ENCODE measurements at places on chromosomes 12 and 14. TPM values are rescaled to one million over a fixed set of nuclear protein-coding genes. Genes with fewer than 3 reads are reported as not detected.

DNA sequence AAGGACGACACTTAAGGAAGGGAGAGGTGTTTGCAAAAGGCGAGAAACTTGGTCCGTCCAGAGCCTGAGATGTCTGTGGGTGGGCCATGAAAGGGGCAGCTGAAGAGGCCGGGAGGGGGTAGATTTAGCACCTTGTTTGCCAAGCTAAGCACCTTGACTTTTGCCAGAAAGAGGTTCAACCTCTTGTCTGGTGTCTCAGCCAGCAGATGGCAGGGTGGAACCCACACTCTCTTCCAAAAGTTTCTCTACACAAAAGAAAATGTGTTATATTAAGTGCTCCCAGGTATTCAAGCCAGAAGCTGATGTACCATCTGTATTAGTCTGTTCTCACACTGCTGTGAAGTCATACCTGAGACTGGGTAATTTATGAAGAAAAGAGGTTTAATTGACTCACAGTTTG is 69.9 kb downstream of the SUDS3 start:
- no peak for DNase-seq

GRCh38 chr12:131929581-131930456 is 743 bp downstream of the PUS1 start:
- DNase-seq, result peak; percentile 66

DPF3 gene
- total RNA-seq, result 4.1 TPM

GRCh38 chr14:94170136-94170535 is 4.0 kb upstream of the PPP4R4 start:
- no peak for DNase-seq

ERG28 gene
- total RNA-seq, result 16.0 TPM

- no peak for DNase-seq
Observed at GRCh38 chr12:47725893-47726292, 603 bp upstream of the ENDOU start.

GRCh38 chr14:94677747-94678146 is 65.6 kb downstream of the SERPINA3 start:
- DNase-seq, result no peak

TBX5 gene
- not detected for total RNA-seq

- peak; percentile 65 for DNase-seq
Observed at GRCh38 chr12:49346659-49347310, at the start of gene DNAJC22. TSS of gene DNAJC22 (plus strand) at chr12:49346888. CDS start at chr12:49348873, 1,985 bp downstream.

CIROP gene
- total RNA-seq, result not detected

DNA sequence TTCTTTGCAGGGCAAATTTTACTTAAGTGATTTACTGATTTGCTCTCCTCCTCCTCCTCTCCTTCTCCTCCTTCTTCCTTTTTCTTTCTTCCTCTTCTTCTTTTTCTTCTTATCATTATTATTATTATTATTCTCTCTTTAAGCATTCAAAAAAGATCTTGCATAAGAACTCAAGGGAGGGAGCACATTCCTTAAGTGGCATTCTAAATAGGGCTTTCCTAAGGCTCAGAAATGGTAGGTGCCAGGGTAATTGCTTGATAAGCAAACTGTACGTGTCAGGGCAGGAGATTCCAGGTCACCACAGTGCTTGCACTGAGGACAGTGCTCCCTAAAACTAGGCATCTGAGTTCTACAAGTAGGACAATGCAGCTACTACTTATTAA is 92.4 kb downstream of the SPTSSA start:
- no peak for DNase-seq

GARIN6 gene
- total RNA-seq, result not detected

GRCh38 chr14:92164958-92165357 is 43.2 kb downstream of the CPSF2 start:
- no peak for DNase-seq

- no peak for DNase-seq
Observed at GRCh38 chr12:28425526-28425925, 235.3 kb downstream of the CCDC91 start.

PTGES3 gene
- 217 TPM for total RNA-seq

TMEM63C gene
- total RNA-seq, result 1.4 TPM

GRCh38 chr12:3803865-3804472 is 51.1 kb upstream of the CRACR2A start:
- DNase-seq, result peak; percentile 63

GRCh38 chr12:57626111-57626920 is 6.7 kb downstream of the B4GALNT1 start:
- DNase-seq, result no peak

- DNase-seq, result no peak
Observed at GRCh38 chr14:38253676-38254075, 2.2 kb downstream of the CLEC14A start.

GRCh38 chr14:92382677-92383076 is 59.7 kb downstream of the SLC24A4 start:
- DNase-seq, result no peak

TROAP gene
- total RNA-seq, result 80.4 TPM

HOXC4 gene
- 1.2 TPM for total RNA-seq

- DNase-seq, result no peak
Observed at GRCh38 chr12:88958946-88959345, 378.7 kb upstream of the KITLG start.

- no peak for DNase-seq
Observed at GRCh38 chr12:42097971-42098370, 46.7 kb downstream of the GXYLT1 start.

- no peak for DNase-seq
Observed at GRCh38 chr14:63759456-63759855, 31.6 kb upstream of the SGPP1 start.

RAD9B gene
- 2.3 TPM for total RNA-seq

- DNase-seq, result peak; percentile 6
Observed at GRCh38 chr14:101506926-101507835, 54.1 kb upstream of the DIO3 start.

DNA sequence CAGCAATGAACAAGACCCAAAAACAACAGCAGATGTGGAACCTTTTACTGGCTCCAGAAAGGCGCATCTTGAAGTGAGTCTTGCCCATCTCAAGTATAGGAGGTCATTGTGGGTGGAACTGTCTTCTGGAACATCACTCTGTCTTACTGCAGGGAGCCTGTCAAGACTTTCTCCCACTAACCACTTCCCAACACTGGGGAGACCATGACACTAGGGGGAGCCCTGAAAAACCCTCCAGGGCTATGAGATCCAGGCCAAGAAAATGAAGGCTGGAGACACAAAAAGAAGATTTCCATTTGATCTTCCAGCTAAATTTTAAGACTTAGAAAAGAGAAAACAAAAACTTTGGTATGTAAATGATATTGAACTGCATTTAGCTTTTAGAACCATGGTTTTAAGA is 13.5 kb upstream of the ATG14 start:
- DNase-seq, result no peak

NTN4 gene
- 0.08 TPM for total RNA-seq

DNA sequence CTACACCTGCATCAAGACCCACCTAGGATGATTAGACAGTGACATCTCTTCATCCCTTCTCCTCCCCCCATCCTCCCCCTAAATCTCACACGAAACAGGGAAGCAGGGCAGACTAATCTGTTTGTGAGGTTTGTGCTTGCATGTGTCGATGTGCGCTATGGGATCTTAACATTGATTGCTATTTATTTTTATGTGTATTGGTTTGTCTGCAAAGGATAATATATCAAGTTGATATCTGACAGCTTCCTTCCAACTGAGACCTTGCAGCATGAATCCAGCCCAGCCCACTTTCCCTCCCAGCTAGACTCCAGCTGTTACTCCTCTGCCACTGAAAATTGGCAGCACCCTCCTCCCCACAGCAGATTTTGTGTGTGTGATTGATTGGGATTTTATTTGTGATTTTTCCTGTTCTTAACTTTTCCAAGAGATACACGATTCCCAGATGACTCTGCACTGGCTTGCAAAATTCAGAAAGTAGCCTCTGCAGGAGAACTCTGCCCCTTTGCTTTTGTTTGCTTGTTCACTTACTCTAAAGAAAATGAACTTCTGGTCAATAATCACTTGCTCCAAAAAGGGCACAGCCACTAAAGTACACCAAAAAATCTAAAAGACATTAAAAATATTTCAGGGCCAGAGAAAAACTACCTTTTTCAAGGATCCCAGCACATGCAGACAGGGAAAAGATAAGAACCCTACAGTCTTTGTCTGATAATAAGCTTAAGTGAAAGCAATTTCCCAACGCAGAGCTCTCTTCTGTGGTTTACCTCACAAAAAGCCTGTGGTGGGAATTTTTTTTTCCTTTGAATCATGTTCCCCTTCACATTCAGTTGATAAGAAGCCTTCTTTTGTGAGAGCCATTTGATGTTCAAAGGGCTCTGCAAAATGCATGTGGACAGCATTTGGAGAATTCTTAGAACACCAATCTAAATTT is 222.1 kb downstream of the RPS29 start:
- no peak for DNase-seq

DNA sequence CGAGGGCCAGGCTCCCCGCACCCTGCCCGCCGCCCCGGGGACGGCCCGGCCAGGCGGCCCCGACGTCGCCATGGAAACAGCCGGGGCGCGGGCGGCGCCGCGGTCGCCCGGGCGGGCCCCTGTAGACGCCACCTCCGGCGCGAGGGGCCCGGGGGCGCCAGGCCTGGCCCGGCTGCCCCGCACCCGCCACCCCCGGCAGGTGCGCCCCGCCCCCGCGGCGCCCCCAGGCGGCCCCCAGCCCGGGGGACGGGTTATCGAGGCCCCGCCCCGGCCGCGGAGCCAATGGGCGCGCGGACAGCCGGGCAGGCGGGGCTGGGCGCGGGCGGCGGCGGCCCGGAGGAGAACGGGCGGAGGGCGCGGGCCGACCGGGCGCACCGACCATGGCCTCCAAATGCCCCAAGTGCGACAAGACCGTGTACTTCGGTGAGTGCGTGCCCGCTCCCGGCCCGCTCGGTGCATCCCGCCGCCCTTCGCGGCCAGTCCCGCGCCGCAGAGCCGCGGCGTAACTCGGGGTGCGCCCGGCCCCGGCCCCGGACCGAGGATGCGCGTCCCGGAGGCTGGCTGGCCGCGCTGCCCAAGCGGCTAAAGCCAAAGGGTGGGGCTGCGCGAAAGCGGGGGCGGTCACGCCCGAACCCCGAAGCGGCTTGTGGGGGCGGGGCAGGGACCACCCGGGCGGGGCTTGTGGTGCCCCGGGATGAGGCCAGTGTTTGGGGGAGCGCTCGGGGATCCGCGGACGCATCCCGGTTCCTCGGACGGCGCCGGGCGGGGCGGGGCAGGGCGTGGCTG is at the start of gene CRIP2:
Gene CRIP2, plus strand, starts transcription at position 339 of the 786 bp plus-strand sequence. Its CDS starts 42 bp downstream, at position 381.
- peak; percentile 63 for DNase-seq

RERG gene
- total RNA-seq, result not detected

PIWIL1 gene
- not detected for total RNA-seq

GRCh38 chr14:34714320-34715126 is at the start of gene CFL2:
TSS of gene CFL2 (minus strand) at chr14:34714593. CDS start at chr14:34714540, 53 bp downstream.
- peak; percentile 80 for DNase-seq

TPH2 gene
- not detected for total RNA-seq

- no peak for DNase-seq
Observed at GRCh38 chr12:23750923-23751322, 198.5 kb downstream of the SOX5 start.

DNA sequence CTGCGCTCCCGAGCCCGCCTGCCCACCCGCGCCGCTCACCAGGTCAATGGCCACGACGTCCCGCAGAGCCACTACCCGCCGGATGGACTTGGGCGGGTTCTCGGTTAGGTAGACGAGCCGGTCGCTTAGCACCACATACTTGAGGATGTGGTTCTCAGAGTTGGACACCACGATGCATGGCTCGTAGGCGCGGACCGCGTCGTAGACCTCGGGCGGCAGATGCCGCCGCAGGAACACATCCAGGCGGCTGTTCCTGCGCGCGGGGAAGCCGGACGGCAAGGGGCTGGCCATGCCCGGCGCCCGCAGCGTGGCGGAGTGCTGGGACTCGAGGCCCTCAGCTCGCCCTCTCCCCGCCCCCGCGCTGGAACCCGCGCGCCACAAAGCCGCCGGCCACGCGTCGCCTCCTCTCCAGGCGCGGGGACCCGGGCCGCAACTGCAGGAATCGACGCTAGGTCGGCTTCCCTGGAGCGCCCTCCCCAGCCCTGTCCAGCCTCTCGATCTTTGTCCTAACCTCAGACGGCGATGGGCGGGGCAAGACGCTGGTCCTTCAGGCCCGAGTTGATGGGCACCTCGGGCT is at the start of gene C12orf56:
Gene C12orf56, minus strand, starts transcription at position 484 of the 577 bp plus-strand sequence. Its CDS starts 193 bp downstream, at position 291.
- DNase-seq, result peak; percentile 53

DNA sequence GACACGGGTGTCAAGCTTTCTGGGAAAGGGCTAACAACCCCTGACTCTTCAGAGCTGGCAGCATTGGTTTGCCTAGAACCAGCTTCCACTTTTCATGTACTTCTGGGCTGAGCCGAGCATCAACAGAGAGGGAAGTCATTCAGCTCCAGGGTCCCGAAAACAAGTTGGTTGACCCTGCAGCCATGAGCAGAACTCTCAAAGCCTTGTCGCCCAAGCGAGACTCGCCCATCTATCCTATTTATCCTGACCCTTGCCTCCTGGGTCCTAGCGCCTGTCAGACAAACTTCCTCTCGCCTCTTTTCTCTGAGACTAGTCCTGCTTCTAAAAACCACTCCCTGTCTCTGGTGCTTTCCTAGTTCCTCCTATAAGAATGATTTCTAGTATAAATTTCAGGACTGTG is 47.9 kb downstream of the ASCL4 start:
- DNase-seq, result no peak

CLEC4C gene
- total RNA-seq, result not detected

- no peak for DNase-seq
Observed at GRCh38 chr12:122726080-122726558, 4.5 kb downstream of the HCAR1 start.

HCAR2 gene
- total RNA-seq, result not detected

CFAP251 gene
- 1.4 TPM for total RNA-seq

- no peak for DNase-seq
Observed at GRCh38 chr14:91402348-91402747, 15.3 kb downstream of the CCDC88C start.

AREL1 gene
- total RNA-seq, result 47.6 TPM

KRT2 gene
- not detected for total RNA-seq

- no peak for DNase-seq
Observed at GRCh38 chr14:77485256-77485655, 13.4 kb downstream of the ISM2 start.

EFS gene
- total RNA-seq, result not detected

REP15 gene
- 0.28 TPM for total RNA-seq
